ENCODE measurements at places on chromosomes 5 and 9.

GRCh38 chr5:34533582-34534522 lies 122.3 kb upstream of the RAI14 start:
- peak; percentile 91 for DNase-seq

DNA sequence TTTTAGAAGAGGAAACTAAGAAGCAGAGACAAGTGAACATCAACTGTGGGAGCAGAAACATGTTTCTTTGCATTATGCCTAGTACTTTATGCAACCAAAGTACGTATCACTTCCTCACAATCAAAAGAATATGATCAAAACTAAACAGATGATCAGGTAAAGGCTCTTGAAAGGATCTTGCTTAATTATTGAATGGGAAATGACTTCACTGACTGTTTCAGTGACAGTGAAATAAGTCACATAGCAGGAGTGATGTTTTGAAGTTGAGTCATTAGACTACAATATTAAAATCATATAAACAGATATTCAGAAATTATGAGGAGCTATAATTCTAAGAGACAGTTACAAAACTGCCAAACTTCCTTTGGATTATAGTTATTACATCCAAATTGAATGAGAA lies 527.3 kb downstream of the MTRR start:
- peak; percentile 34 for DNase-seq

DNA sequence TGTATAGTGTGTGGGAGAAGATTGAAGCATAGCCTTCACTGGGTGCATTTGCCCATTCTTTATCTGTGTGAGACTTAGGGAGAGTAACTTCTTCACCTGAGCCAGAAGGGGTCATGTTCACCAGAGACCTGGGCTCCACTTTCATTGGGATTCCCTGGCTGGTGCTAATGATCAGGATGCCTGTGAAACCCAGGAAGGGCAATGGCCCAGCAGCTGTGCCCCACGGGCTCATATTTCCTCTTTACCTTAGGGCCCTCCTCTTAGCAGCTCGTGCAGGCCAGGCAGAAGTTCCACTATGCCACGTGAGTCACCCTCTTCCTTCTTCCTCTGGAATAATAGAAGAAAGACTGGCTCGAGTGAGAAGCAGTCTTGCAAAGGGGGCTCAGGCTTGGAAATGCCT lies 5.0 kb downstream of the PPARGC1B start:
- DNase-seq: peak; percentile 44

- DNase-seq: no peak
These were observed 69.7 kb downstream of the TMEM174 start for GRCh38 chr5:73242735-73243134.

DNA sequence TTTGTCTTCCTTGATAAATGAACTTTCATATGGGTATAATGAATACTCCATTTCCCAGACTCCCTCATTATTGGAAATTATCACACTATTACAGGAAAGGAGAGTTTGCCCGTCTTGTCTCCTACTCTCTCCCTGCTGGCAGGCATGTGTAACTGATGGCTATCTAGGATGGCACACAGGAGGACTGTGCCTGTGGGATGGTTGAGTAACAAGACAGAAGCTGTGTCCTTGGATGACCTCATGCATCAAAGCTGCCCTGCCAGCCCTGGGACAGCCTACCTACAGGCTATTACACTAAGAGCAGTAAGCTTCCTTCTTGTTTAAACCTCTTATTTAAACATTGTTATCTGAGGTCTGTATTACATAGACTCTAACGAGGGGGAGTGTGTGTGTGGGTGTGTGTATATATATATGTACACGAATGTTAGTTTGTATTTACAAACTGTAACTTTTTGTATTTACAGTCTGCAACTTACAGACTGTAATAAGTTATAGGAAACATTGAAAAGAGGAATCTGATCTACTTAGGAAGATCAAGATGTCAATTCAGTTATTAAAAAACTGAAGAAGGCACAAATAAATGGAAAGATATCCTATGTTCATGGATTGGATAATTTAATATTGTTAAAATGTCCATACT lies 247.6 kb upstream of the ACO1 start:
- DNase-seq: no peak

GRCh38 chr5:39209924-39210323 lies 9.4 kb downstream of the FYB1 start:
- no peak for DNase-seq

DNA sequence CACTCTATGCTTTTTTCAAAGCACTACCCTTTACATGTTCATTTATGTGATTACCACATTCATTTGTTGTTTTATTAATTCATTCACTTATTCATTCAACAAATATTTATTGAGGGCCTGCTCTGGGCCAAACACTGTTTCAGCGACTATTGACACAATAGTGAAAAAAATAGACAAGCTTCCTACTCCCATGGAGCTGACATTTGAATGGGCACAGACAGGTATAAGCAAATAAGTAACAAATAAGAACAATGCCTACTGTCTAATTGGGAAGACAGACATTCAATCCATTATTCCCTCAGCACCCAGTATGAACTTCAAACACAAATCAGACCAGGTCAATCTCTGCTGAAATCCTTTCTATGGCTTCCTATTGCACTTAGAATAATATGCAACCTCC lies 156.9 kb upstream of the NR3C1 start:
- no peak for DNase-seq

DNA sequence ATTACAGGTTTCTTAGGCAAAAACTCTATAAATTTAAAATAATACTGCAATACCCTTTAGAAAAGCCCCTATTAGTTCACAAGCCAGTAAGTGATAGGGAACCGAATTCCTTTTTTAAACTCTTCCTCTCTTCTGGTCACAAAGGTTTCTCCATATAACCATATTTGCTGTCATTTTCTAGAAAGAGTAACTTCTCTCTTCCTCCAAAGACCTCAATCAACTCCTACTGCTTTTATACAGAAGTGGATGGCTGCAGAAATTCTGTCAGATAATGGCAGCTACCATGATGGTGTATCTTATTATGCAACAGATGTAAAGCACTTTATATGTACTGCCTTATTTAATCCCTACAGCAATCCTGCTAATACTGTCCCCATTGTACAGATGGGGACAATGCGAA lies 6.2 kb downstream of the TUT7 start:
- DNase-seq: no peak

DNA sequence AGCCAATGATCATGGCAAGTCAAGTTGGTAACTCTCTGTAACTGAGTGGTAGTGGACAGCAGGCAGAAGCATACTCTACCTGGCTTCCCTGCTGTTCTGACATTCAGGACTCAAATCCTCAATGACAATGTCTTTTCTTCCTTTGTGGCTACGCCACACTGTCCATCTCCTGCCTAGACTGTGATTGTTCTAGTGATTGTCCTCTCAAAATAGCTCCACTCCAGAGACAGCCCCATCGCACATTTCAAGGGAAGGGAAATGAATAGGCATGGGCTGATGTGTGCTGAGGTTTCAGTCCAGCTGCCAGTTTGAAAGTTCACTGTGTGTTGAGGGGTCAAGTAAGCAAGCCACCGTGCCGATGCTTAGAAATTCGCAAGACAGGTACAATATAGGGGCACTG lies 227.0 kb upstream of the WWC1 start:
- DNase-seq: no peak

DNA sequence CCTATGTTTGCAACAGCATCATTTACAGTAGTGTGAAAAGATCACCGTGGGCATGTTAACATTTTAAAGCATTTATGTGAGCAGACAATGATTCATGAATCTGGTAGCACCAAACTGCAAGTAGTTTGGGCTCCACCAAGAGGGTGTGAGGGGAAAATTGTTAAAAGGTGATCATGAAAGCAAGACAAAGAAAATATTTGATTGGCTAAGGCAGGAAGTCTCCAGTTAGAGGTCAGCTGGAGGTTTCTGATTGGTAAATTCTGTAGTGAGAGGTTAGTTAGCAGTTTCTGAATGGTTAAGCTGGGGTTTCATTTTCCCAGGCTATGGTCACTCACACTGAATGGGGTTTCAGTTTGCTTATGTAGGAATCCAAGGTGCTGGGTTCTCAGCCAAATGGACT lies 13.5 kb upstream of the DRD1 start:
- DNase-seq: peak; percentile 39

DNA sequence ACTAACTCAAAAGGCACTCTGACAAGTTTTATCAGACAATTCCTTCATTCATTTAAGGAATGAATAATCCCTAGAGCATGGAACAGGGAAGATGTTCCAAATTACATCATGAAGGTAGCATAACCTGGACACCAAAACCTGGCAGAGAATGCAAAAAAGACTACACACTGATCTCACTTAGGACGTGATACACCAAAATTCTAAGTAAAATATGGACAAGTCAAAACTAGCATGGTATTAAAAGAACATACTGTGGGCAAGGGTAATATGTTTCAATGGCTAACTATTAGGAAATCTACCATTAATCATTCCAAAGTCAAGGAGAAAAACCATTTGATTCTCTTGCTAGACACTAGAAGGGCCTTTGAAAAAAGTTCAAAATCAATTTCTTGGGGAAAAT lies 176.5 kb downstream of the HSPA4 start:
- no peak for DNase-seq

- DNase-seq: peak; percentile 15
These were observed 2384.8 kb upstream of the ACO1 start for GRCh38 chr9:29999645-30000044.

- no peak for DNase-seq
These were observed 40.4 kb upstream of the TESK1 start for GRCh38 chr9:35564658-35565061.

GRCh38 chr5:162288647-162289296 lies 221.2 kb downstream of the GABRG2 start:
- DNase-seq: no peak

- no peak for DNase-seq
These were observed 56.3 kb downstream of the SPTLC1 start for GRCh38 chr9:92058723-92059444.

DNA sequence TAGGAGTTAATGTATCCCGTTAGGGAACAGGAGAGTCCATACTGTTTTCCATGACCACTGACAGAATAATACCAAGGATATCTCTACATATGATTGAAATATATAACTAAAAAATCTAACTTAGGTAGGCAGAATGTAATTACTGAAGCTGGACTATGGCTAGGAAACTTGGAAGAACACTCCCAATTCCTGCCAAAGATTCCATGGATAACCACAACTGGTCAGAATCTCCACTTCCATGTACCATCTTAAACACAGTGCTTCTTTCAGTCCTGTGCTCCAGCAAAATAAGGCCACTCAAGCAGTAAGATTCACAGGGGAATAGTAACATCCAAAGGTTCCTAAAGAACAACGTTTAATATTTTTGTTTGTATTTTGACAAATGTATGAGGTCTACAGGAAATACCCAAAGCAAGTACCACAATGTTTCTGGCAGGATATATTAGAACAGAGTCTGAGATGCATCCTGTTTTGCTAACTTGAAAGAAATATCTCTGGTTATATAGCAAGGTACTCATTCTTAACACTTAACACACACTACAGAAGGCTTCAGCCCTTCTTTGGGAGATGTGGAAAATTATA lies 295.0 kb downstream of the ADAMTS6 start:
- DNase-seq: no peak

- no peak for DNase-seq
These were observed 143.4 kb downstream of the GOLPH3 start for GRCh38 chr5:32030686-32031085.

- DNase-seq: no peak
These were observed 12.4 kb downstream of the LHX3 start for GRCh38 chr9:136192289-136193126.

- peak; percentile 80 for DNase-seq
These were observed 408.8 kb downstream of the YTHDC2 start for GRCh38 chr5:113922343-113922742.

DNA sequence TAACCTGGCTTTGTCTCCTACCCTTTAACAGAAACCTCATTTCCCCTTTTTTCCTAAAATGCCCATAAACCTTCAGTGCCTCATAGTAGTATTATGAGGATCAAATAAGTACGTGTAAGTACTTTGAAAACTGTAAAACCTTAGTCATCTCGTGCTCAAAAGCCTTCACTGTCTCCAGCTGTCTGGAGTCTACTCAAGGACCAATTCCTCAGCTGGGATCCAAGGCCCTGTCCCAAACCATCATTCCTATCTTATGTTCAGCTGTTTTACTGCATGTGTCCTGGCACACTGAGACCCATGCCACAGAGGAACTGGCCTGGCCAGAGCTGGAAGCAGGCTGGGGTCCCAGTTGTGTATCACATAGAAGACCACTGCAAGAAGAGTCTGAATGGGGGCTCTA lies 15.9 kb downstream of the ADAMTSL1 start:
- DNase-seq: peak; percentile 21

DNA sequence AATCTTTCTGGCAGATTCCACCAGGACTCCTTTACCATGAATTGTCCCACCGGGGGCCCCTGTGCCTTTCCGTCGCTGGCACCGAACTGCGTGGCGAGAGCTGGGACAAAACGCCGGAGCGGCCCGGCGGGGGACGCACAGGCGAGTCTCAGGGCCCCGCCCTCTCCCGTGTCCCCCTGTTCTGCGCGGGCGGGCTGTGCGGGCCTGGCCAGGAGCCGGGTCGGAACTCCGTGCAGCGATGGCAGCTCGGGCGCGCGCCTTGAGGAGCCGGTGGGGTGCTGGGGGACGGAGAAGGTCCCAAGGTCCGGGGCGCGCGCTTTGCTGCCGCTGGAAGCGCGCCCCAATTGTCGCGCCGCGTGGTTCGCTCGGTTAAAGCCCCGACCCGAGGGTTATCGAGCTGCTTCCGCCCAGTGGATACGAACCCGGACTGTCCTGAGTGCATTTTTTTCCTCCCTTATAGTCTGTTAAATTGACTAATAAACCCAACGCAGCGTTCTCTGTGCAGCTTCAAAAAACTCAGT lies 125.3 kb downstream of the TMEM174 start:
- DNase-seq: no peak

GRCh38 chr5:42924226-42924625 lies 112.5 kb upstream of the SELENOP start:
- DNase-seq: no peak

GRCh38 chr5:152349683-152350526 lies 55.2 kb downstream of the NMUR2 start:
- peak; percentile 35 for DNase-seq

DNA sequence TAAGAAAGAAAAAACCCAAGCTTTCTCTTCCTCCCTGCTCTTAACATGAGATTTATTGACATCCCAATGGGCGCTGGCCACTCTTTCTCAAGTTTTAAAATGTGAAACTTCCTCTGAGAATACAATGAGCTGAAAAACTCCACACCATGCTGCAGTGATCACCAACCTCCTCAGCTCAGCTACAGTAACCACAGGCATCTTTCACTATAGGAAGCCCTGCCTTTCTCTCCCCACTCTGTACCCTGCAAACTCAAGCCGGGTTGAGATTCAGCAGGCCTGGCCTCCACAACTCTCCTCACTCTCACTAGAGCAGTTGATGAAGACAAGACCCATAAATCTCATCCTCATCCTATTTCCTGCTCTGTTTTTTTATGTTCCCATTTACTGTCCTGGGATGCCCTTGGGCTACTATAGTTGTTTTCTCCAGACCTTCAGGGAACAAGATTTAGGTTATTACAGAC lies 48.3 kb downstream of the SH3TC2 start:
- no peak for DNase-seq

DNA sequence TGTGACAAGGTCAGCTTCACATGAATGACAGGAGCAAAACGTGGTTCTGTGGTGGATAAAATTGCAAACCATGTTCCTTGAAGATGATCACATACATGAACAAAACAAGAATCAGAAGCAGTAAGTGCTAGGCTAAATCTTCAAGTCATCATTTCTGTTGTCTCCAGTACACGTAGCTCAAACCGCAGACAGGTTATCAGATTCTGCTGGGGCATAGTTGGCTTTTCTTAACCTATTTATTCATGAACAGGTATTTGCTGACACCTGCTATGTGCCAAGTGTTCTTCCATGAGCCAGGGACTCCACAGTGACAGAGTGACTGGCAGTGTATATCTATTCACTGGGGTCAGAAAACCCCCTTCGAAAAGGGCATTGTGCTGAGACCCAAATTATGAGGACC lies 20.8 kb downstream of the MFAP3 start:
- DNase-seq: no peak

- no peak for DNase-seq
These were observed 209.1 kb downstream of the MAPKAP1 start for GRCh38 chr9:125497906-125498305.
